Kidney glomerular epithelial cell (primary cell): ENCODE measurements at places on chromosomes 2 and 18.
A peak's percentile ranks its signal among the peaks of the same experiment; 100 is the strongest.

- no peak for DNase-seq
These were observed 820 bp downstream of the MTCL1 start for GRCh38 chr18:8705961-8706790.

DNA sequence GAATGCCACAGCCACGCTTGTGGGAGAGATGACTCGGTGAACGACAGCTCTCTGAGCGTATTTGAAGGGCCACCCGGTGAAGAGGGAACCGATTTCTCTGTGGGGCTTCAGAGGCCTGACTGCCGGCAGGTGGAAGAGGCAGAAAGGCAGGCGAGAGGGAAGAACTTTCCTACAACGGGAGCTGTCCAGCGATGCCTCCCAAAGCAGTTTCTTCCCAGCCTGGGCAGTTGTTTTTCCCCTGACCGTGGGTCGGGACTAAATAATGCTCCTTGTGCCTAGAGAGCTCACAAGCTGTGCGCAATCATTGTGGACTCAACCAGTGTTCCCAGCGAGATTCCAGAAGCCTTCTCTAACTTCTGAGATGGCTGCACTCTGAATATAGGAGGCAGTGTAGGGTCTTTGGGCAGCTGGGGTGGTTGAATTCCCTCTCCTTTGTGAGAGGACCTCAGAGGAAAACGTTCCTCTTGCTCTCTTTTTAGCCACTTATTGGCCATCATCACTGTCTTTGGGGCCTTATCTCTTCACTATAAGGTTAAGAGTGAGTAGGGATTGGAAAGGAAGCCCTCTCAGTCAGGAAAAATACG is 710 bp downstream of the SEC11C start:
- peak; percentile 47 for DNase-seq

DNA sequence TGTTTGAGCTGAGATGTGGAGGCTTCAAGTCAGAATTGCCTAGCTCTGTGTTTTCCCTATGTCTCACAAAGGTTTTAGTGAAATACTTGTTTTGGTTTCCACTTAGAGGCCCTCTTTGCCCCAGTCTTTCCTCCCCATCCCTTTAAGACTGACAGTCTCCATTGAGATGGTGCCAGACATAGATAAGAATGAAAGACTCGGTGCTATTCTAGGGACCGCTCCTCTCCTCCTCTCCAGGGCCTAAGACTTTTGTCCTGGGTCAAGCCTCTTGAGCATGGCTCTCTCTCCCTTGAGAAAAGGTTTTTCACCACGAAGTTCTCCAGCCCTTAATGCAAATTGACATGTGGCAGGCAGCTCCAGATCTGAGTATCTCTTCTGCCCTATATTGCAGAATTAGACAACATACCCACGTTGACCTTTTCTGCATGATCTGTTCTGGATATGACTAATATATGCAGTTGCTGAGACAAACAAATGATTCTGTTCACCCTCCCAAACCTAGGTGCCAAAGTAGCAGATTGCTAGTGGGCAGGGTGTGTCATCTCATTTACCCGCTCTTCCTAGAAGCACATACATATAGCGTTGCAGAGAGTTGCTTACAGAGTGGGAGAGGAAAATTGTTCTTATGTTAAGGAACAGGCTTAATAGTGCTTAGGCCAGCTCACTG is 47.5 kb upstream of the ACSL3 start:
- no peak for DNase-seq

- DNase-seq: no peak
These were observed 238.6 kb downstream of the TWIST2 start for GRCh38 chr2:239086325-239087020.

DNA sequence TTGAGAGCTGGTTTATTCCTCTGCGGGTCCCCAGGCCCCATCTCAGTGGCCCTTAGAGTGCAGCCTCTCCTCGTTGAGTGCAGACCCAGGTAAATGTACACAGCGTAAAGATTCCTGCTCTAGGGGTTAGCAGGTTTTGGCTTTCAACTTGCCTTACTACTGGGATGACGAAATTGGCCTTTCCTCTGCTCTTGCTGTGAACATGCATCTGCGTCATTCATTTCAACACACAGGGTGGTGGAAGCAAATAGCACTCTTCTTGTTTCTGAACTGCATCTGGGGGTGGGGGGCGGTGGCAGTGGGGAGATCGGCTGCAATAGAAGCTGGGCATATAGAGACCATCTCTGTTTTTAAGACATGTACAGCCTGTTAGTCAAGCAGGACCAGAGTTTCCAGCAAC is 16.5 kb upstream of the SLC16A14 start:
- DNase-seq: no peak
